NCI-H446 (cell line): ENCODE measurements at places on chromosomes 3 and 15.

DNA sequence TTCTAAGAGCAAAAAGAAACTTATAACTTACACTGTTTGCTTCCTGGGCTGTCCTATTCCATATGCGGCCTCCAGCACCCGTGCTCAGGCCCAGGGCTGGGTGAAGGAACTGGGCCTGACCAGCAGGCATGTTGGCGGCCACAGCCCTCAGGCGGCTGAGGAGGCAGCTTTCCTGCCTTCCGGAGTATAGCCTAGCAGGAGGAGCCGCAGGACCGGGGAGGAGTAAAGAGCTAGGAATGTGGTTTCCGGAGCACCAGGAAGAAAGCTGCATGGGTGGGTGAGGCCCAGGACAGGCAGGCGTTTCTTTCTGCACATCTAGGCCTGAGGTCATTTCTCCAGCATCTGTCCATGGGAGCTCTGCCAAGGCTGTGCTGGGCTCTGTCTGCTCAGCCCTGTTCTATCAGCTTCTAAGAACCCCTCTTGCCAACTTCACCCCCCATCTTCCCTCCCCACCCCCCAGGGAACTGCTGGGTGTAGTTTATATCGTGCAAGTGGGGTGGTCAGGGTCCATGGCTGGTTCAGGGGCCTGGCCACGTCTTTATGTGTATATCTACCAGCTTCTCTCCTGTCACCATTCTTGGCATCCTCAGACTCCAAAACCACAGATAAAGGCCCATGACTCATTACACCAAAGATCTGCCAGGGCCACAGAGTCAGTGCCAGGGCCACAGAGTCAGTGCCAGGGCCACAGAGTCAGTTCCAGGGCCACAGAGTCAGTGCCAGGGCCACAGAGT lies 7.8 kb upstream of the KIF7 start:
- DNase-seq, result peak; percentile 27

- DNase-seq, result no peak
Measured at GRCh38 chr15:39855400-39855799, 64.7 kb downstream of the GPR176 start.

DNA sequence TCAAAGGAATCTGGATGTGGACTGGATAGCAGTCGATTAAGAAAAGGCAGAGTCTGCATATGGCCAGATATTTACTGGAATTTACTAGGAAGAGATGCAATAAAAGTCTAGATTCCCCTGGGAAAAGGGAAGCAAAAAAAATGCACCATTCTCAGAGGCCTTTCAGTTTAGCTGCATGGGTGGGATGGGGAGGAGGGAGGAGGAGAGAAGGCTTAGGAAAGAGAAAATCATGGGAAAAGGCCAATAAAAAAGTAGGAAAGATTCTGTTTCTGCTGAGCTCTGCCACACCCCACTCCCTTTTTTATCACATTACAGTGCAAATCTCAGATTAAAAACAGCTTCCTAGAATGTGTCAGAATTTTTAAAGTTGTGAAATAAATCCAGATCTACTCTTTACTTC lies 103.6 kb downstream of the ADAMTS9 start:
- no peak for DNase-seq

GRCh38 chr15:31049111-31049510 lies 52.4 kb downstream of the TRPM1 start:
- no peak for DNase-seq

DNA sequence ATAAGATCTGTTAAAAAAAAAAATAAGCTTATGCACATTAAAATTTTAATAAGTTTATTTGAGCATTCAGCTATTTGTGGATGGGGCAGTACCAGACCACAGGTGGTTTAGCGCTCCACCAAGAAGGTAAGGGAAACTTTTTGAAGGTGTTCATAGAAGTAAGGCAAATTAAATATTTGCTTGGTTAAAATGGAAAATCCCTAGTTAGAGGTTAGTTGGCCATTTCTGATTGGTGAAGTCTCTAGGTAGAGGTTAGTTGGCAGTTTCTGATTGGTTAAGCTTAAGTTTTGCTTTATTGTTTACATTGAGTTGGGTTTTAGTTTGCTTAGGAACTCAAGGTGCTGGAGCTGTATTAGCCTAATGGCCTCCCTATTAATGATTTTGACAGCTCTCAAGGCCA lies 30.7 kb downstream of the SCN11A start:
- no peak for DNase-seq

- no peak for DNase-seq
Measured at GRCh38 chr3:108021533-108021932, 69.3 kb downstream of the CD47 start.

- DNase-seq, result no peak
Measured at GRCh38 chr15:48915861-48916260, 37.9 kb downstream of the EID1 start.

GRCh38 chr3:124084022-124084881 lies 92.3 kb upstream of the ROPN1 start:
- peak; percentile 13 for DNase-seq

DNA sequence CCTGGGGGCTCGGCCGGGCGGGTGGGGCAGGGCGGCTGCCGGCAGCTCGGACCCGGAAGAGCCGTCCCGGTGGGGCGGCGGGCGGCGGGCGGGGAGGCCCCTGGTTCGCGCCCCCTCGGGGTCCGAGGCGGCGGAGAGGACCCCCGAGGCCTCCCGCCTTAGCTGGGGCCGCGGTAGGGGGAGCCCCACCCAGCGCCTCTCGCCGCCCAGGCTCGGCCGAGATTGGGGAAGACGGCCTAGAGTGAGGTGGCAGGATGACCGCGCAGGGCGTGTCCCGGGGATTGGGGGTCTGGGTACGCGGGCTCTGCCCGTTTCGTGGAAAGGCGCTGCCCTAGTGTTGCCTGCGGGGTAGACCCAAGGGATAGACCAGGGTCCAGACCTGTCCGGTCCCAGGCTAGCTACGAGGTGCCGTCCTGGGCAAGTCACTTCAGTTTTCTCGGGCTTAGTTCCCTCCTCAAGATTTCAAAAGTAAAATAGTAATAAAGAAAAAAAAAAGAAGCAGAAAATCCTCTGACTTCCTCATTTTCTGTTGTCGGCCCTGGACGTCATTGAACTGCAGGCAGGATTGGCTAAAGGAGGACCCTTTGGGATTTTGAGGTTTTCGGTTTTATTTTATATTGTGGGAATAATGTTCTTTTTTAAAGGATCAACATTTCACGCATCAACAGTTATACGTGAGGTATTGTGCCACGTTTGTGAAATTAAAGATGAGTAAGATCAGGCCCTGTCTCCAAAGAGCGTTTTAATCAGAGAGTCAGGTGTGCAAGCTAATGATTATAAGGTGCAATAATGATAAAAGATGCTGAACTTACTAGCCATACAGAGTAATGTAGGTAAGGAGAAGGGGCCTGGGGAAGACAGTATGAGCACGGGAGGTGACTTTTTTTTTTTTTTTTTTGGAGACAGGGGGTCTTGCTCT lies 679 bp downstream of the IQGAP1 start:
- peak; percentile 14 for DNase-seq

GRCh38 chr15:64274341-64274950 lies 81.5 kb downstream of the CSNK1G1 start:
- DNase-seq, result no peak

GRCh38 chr15:39643727-39644126 lies 62.8 kb downstream of the THBS1 start:
- no peak for DNase-seq

DNA sequence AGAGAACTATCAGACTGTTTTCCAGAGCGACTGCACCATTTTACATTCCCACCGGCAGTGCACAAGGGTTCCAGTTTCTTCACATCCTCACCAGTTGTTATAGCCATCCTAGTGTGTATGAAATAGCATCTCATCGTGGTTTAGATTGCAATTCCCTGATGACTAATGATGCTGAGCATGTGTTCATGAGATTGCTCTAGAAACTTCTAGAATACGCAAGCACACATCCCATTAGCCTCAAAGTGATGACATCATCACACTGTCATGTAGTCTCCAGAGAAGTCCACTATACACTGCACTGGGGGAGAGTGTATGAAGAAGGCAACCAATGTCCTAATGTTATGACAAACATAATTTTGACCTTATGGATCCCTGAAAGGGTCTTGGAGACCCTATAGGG lies 30.1 kb downstream of the FBLN2 start:
- no peak for DNase-seq
